NCI-H1436 treated with DMSO at 0.1 percent for 48 hours (cell line): ENCODE measurements at places on chromosomes 3 and 15.

GRCh38 chr3:30681649-30682211, 75.3 kb downstream of the TGFBR2 start:
- DNase-seq, result no peak

GRCh38 chr3:11726146-11726545, 82.4 kb upstream of the VGLL4 start:
- DNase-seq, result no peak

- no peak for DNase-seq
Observed at GRCh38 chr3:72246685-72247084, 461.7 kb upstream of the PROK2 start.

GRCh38 chr3:112639455-112640225, 1.3 kb downstream of the CCDC80 start:
- no peak for DNase-seq

- DNase-seq, result no peak
Observed at GRCh38 chr3:152893647-152894046, 58.7 kb downstream of the P2RY1 start.

DNA sequence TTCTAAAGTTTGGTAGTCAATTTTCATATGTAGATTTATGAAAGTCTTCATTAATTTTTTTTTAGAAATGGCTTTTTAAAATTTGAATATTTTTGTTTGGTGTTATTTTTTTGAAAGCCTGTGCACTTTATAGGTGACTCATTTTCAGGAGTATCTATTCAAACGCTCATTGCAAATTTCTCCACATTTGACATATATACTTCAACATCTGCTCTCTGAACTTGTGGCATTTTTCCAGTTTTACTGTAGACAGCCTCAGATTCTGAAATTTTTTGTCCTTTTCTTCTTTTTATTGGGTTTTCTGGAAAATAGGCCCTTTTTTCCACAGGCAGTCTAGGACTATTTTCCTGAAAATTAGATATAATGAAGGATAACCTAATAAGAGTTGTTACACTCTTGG, 396.6 kb downstream of the RBMS3 start:
- no peak for DNase-seq

DNA sequence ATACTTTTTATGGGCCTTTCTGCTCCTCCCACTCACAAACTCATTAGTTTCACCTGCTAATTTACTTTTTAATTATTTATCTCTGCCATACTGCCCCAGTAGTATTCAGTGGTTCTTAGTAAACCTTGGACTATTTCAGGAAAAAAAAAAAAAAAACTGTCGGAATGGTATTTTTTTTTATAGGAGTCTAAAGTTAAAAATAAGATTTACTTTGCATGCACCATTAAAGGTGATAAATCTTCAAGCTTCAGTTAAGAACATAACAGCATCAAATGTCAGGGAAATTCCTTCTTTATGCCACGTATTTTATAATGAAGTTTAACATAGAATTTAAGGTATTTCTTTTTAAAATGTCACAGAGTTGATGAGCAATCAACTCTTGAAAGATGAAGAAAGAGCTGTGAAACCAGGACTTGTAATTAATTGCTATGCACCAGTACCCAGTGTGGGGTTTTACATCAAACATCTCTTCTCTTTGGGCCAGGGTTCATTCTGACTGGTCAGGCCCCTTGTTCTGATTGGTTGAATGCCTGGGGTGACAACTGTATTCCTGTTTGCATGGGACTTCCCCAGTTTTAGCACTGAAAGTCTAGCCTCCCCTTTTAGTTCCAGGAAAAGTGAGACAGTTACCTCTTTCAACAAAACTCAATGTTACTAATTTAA, 40.3 kb upstream of the PTPRG start:
- no peak for DNase-seq

- DNase-seq, result no peak
Observed at GRCh38 chr15:43210172-43210745, 10.6 kb downstream of the EPB42 start.

DNA sequence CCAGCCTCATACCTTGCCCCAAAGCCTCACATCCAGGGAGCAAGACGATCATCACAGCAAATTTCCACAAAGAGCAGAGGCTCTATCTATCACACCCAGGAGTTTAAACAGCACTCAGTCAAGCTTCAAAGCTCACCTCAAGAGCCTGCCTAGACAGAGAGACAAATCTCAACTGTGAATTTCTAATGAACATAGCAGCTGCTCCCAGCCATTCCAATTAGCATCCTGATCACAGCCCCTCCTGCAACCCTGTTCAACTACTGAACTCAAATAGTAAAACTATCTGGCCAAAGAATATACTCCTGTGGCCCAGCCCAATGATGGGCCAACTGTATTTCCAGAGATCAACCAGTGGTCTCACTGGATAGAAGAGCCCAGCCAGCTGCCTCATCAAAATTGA, 269.8 kb downstream of the CTNNB1 start:
- DNase-seq, result no peak

DNA sequence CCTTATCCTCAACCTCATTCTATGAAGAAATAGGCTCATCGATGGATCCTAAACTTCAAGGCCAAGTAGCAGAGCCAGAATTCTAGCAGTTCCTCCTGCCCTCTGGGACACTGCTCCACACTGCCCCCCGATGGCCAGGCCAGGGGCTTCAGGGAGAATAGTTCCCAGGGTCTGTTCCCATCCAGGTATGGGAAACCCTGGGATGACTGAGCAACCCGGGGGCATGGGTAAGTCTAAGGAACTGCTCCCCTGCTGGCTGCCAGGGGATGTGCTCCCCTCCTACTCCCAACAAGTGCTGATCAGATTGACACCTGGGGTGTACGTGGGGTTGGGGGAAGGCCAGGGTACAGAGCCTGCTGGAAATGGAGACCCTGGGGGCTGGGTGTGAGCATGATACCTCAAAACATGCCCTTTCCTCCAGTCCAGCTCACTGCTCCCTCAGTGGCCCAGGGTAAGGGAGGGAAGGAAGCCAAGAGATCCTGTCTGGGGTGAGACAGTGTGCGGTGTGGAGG, 7.6 kb downstream of the ULK3 start:
- no peak for DNase-seq

DNA sequence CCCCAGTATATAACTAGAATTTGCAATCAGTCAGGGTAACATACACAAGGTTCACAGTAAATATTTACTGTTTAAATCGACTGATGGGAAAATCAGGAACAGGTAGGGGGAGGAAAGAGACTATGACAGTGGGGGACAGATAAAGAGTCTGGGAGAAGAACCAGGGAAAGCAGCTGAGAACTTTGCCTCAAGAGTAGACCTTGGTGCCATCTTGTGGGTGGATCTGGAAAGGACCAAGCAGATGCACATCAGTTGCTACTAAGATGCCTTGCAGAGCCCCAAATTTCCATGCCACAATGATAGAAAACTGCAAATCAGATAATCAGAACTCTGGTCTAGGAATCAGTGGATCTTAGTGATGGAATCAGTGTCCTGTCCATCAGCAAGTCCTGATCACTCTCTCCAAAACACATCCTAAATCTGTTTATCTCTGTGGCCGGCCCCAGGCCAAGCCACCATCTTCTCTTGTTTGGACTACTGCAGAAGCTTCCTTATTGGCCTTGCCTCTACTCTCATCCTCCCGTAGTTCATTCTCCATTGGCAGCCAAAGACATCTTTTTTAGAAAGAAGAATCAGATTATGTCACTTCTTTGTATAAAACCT, 62.7 kb downstream of the PDE8A start:
- no peak for DNase-seq

DNA sequence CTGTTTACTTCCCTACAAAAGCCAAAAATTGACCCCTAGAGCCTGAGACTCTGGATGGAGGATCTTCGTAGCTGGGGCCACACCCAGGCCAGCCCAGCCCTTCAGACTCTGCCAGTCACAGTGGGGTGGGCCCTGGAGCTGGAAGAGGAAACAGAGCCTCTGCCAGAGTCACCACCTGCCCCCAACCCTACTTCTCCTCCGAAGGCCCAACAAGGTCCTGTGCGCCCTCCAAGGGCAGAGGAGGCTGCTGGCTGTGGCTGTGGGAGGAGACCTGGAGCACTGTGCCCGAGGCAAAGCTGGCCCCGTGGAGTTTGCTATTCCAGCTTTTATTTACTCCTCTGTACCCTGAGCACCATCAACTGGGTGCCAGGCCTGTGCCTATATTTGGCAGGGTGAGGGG, 19.0 kb downstream of the CISH start:
- DNase-seq, result no peak

GRCh38 chr15:33737687-33738601, 230.4 kb upstream of the CHRM5 start:
- no peak for DNase-seq

- no peak for DNase-seq
Observed at GRCh38 chr3:155230382-155230781, 63.1 kb downstream of the STRIT1 start.

- no peak for DNase-seq
Observed at GRCh38 chr15:85709250-85709649, 85.5 kb downstream of the KLHL25 start.

- DNase-seq, result no peak
Observed at GRCh38 chr3:40623567-40623966, 98.8 kb downstream of the ZNF621 start.

DNA sequence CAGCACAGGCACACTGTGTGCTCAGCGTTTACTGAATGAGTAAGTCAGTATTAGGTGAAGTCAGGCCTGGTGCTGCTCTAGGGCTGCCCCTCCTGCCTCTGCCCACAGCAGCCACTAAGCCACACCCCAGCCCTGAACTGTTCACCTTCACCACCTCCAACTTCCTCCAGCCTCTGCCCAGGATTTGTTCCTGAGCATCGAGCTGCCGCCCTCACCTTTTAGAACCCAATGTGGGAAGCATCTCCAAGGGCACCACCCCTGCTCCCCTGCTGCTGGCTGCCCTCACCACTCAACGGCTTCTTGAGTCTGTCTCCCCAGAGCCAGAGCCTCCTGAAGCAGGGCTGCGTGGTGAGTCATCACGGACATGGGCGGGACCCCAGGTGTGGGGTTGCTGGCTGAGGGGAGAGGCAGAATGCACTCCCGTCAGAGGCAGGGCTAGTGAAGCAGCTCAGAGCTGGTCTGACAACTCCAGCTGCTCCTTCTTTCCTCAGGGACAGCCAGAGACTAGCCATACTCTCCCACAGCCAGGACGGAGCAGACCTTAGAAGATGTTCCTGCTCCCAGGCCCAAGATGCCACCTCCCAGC, 5.8 kb downstream of the HYAL2 start:
- no peak for DNase-seq

GRCh38 chr15:88069561-88069960, 187.0 kb downstream of the NTRK3 start:
- no peak for DNase-seq

GRCh38 chr15:30999729-31000128, 8.3 kb upstream of the MTMR10 start:
- no peak for DNase-seq

- DNase-seq, result no peak
Observed at GRCh38 chr3:61872077-61872706, 310.8 kb downstream of the PTPRG start.

DNA sequence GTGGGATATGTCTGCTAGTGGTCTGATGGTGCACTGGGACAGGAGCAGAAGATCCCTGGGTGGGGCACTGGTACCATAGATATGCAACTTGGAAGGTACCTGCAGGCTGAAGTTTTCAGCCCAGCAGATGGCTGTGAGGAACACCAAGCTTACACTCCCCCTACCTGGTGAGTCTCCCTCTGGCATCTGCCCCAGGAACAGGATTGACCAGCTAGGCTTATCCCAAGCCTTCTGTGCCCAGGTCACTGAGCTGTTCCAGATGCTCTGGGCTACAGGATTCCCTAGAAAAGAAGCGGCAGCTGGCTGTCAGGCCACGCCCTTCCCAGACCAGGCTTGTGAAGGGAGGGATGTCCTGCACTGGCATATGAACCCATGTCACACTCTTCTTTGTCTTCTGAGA, 1130.0 kb downstream of the NAALADL2 start:
- no peak for DNase-seq

DNA sequence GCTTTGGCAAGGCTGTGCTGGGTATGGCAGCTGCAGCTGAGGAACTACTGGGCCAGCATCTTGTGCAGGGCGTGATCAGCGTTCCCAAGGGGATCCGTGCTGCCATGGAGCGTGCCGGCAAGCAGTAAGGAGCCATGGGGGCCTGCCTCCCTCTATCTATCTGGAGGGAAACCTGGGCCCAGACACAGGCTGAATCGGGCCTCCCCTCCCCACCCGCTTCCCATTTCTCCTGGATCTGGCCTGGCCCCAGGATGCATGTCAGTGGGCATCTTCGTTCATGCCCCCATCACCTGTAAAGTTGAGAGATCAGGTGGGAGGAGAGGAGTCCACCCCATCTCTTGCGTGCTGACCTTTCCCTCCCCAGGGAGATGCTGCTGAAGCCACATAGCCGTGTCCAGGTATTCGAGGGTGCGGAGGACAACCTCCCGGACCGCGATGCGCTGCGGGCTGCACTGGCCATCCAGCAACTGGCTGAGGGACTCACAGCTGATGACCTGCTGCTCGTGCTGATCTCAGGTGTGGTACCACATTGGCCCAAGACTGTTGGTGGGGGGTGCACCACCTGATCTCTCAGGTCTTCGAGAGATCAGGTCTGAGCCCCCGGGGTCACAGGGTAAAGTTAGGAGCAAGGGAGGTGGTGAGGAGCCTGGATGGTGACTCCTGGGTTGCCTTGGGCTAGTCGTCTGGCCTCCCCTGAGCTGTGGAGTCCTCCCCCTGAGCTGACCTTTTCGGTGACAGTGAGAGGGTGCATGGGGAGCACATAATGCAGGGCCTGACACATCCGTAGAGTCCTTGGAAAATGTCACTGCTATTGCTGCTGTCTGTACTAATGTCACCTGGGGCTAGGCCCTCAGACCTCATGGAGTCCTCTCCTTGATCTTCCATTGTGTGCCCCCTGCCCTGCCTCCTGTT, 3.2 kb downstream of the GLYCTK start:
- DNase-seq, result no peak

DNA sequence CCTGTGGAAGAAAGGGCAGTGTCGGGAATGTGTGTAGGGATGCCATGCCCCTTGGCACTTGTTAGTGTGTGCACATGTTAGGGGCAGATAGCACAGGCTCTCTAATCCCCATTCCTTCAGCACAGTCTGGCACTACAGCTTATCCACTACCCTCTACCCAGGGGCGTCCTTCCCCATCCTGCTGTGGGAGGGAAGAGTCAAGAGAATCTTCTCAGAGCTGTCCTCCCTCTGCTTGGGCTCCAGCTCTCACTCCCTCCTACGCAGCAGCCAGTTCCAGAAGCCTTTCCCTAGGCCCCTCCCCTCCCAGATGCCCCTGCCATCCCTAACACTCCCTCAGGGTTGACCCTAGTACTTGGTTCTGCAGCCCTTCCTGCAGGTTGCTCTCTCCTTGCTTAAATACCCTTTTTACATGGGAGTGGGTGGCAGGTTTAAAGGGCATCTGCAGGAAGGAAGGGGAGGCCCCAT, 815 bp upstream of the GRM2 start:
- no peak for DNase-seq

DNA sequence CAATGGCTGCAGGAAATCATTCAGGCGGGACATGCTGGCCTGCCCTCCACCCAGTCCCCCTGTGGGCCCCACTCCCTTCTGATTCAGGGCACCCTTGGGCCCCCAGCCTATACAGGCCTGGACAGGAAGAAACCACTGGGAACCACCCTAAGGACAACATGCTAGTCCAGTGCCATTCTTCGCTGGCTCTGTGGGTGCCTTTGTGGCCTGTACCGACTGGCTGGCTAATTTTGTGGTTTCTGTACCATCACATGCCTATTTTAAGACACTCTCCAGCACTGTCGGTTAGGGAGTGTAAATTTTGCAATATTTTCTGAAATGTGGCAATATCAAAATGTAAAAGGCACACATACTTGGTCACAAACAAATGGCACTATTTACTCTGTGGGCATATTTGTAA, 61.4 kb upstream of the POLG start:
- DNase-seq, result no peak

GRCh38 chr3:193465992-193466608, 87.5 kb upstream of the ATP13A5 start:
- no peak for DNase-seq
